ENCODE measurements at places on chromosomes 6 and 20.

- DNase-seq, result no peak
These were observed 3.5 kb downstream of the C20orf204 start for GRCh38 chr20:64039293-64040160.

GRCh38 chr6:127366282-127367022 lies 23.0 kb upstream of the ECHDC1 start:
- DNase-seq, result no peak

- DNase-seq, result no peak
These were observed 19.9 kb downstream of the KCNS1 start for GRCh38 chr20:45080867-45081624.

DNA sequence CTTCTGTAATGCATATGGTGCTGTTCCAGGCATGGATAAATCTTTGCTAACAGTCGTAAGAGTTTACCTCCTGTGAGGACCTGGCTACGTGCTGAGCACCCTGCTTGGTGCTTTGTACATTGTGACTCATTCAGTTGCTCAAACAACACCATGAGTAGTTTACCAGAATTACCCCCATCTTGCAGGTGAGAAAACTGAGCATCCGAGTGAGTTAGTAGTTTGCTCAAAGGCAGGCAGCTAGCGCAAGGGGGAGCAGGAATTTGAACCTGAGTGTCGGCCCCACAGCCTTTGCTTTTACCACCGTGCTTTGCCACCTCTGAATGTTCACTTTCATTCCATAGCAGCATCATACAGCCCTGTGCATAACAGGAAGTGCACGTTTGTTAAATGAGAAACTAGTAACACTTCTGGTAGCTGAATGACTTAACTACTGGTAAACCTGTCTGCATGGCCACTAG lies 121.9 kb downstream of the MTHFD1L start:
- no peak for DNase-seq

DNA sequence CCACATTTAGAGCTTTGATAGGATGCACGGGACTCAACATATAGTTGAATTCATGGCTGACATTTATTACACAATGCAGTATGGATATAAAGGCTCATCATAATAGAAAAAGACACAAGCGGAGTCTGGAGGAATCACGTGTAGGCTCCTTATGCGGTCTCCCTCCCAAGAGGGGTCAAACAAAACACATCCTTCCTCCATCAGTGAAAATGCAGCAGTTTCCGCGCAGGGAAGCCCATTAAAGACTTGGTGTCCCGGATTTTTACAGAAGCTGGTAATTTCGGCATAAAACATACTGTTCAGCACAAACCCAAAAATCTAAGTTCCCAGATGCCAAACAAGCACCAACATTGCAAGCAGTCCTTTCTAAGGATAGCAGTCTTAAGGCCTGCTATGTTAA lies 1.1 kb downstream of the USP45 start:
- DNase-seq, result no peak

DNA sequence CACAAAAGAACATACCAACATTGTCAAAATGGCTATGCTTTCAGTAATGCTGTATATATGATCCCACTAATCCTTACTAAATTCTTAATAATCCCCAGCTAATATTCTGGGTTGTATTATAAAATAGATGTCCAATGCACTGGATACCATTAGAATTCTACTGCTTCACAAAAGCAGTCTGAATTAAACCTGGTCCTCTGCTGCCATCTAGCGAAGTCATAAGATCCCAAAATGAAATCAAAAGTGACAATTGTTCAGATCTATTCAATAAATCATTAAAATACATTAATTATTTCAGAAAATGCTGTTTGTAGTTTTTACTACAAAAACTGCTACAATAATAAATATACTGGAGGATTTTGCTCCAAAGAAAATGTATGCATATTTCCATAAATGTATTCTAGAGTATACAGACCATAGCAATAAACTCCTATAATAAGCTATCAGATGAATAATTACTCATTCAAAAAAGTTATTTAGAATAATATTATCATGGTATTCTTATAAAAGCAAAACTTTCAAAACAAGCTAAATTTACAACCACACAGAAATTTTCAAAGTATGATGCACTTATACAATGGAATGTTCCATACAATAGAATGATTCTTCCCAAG lies 92.6 kb downstream of the RNGTT start:
- DNase-seq, result peak; percentile 2

GRCh38 chr6:29487660-29488059 lies at the start of gene MAS1L:
Gene MAS1L, minus strand, starts transcription at chr6:29487956. Its CDS starts 54 bp downstream, at chr6:29487902.
- no peak for DNase-seq

GRCh38 chr6:45156075-45156474 lies 172.1 kb upstream of the RUNX2 start:
- no peak for DNase-seq

- DNase-seq, result no peak
These were observed 94.9 kb downstream of the RFX6 start for GRCh38 chr6:116971959-116972358.

DNA sequence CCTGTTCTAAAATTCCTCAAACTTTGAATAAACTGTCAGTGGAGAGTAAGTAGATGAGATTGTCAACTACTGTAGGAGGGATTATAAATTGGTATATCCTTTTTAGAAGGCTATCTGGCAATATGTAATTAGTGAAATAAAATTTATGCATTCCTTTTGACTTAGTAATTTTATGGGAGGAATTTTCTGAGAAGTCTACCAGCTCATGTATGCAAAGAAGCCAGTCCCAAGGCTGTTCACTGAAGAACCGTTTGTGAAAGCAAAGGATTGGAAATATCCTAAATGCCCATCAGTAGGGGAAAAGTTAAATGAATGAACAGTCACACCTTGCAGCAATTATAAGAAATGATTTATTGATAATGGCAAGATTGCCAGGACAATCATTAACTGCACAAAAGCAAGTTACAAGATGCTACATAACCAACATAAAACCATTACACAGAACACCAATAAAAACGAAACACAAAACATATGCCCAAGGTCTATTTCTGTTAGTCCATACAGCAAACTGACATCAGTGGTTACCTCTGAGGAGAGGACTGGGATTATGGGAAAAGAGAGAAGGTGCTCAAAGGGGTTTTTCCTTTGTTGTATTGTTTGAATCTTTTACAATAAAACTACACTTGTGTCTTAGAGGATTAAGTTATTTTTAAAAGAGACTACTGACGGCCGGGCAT lies 4.6 kb upstream of the DSTN start:
- DNase-seq, result no peak

DNA sequence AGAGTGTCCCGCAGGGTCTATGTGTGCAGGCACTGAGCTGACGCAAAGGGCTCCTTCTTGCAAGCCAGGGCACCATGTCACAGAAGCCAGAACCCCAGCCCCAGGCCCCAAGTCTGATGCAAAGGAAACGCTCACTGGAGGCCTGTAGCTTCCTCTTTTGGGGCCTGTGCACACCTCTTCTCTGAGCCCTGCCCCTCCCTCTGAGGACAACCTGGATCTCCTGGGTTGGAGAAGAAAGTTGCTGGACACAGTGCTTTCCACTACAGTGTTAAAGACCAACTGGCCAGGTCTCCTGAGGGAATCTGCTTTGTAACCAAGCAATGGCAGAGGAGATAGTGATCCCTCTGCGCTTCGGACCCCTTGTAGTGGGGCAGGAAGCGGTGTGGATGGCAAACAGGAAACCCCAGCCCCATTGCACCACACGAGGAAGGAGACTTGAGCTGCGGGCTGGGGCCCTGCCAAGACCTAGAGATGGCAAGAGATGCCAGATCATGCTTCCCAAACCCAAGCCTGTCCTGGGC lies 90.0 kb downstream of the PRND start:
- peak; percentile 46 for DNase-seq

GRCh38 chr20:23129891-23130621 lies 43.9 kb upstream of the CD93 start:
- DNase-seq, result no peak

DNA sequence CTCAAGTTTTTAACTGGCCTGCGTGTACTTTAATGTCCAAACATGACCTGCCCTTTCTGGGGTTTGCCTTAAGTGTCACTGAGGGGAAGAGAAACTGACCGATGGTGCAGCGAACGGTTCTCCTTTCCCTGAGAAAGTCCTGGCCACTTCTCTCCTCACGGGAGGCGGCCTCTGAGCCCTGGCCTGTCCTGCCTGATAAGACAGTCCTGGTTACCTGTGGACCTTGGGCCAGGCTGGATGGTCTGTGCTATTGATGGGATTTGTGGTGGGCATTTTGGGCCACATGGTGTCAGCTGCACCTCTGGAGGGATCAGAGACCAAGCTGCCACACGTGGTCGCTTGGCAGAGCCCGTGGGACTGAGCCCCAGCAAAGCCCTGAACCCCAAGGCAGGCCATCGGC lies 11.6 kb upstream of the NTSR1 start:
- no peak for DNase-seq

GRCh38 chr6:110635096-110635495 lies 158.7 kb upstream of the SLC22A16 start:
- no peak for DNase-seq

- DNase-seq, result no peak
These were observed 196.5 kb upstream of the OPRM1 start for GRCh38 chr6:153842491-153842890.

DNA sequence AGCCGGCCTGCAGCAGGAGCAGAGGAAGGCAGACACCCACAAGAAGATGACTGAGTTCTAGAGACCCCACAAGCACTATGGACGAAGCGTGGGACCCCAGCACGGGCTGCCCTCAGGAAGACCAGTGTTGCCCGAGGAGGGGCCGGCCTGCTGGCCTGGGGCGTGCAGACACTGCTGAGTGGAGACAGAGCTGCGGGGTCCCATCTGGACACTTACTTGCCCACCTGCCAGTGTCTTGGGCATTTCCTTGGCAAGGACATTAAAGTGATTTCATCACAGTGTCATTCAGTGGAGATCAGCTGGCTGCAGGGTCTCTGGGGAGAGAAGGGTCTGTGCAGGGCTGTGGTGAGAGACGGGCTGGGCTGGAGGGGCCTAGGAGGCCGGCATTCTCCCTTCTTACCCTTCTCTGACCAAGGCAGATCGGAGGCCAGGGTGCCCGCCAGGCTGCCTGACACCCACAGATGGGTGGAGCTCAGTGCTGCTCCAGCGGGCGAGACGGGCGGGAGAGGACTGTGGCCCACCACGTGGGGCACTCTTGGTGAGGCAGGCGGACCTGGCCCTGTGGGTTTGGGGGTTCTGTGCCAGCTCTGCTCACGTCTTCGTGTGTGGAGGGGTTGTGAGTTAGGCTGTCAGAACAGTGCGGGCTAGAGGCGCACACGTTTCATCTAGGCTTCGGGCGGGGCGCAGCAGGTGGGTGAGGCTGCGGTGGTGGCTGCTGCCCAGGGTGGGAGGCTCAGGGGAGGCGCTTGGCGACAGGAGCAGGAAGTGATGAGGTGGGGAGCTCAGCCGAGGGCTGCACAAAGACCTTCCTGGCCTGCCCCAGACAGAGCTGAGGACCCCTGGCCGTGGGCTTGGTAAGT lies at the start of gene LIME1:
Gene LIME1 (plus strand): TSS at position 806 of the 860 bp plus-strand sequence. CDS start 886 bp downstream, outside the sequence.
- DNase-seq, result peak; percentile 61

DNA sequence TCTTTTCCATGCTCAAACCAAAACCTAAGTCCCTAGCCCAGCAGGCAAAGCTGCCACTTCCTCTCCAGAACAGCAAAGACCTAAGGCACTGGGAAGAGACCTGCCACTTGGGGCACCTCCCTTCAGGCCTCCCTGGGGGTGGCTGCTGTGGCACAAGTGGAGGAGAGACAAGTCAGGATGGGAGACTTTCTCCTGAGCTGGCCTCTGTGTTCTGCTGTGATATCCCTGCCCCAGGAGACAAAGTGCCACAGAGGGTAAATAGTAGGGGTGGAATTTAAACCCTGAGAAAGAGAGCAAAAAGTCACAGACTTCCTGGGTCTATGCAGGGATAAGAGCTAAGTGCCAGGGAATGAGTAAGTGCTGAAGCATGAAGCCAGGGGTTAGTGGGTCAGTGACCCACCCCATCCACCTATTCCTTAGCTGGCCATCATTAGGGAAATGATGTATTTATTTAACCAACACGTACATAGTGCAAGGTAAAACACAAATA lies 84.2 kb downstream of the MRPL14 start:
- no peak for DNase-seq

DNA sequence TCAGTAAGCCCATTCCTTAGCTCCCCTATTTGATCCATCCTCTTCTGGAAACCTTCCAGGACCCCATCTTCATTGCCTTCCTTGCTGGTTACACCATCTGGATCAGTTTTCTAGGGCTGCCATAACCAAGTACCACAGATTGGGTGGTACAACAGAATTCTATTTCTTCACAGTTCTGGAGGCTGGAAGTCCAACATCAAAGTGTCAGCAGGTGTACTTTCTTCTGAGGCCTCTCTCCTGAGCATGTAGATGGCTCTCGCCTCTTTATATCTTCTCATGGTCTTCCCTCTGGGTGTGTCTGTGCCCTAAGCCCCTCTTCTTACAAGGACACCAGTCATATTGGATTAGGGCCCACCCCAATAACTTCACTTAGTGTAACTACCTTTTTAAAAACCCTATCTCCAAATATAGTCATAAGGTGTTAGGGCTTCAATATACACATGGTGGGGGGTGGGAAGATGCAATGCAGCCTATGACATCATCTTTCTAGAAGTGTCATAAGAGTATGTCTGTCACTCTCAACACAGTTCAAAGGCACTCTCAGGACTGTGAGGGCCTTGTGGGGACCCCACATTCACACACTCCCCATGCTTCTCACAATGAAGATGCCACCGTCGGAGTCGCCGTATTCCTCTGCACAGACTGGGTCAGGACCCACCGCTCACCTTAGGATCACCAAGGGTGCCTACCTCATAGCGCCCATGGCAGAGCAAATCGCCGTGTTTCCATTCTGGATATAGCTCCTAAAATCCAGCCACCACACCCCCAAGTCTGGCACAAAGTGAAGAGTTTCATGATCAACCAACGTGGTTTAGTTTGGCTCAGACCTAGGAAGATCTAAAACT lies 12.2 kb upstream of the PRND start:
- DNase-seq, result no peak
